ENCODE measurements at places on chromosomes 11 and 22.

DNA sequence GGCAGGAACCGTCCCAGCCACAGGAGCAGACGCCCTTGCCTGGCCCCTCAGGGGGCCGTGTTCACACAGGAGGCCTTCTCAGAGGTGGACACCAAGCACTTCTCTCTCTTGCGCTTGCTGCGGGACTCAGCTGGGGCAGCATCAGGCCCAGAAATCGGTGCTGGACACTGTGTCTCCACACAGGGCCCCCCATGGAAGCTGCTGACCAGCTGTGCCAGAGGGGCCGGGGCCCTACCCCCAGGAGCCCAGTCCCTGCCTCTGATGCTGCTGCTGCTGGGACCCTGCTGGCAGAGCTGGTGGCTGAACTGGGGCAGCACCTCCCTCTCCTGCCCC lies 4.0 kb downstream of the PLXNB2 start:
- DNase-seq, result no peak

DNA sequence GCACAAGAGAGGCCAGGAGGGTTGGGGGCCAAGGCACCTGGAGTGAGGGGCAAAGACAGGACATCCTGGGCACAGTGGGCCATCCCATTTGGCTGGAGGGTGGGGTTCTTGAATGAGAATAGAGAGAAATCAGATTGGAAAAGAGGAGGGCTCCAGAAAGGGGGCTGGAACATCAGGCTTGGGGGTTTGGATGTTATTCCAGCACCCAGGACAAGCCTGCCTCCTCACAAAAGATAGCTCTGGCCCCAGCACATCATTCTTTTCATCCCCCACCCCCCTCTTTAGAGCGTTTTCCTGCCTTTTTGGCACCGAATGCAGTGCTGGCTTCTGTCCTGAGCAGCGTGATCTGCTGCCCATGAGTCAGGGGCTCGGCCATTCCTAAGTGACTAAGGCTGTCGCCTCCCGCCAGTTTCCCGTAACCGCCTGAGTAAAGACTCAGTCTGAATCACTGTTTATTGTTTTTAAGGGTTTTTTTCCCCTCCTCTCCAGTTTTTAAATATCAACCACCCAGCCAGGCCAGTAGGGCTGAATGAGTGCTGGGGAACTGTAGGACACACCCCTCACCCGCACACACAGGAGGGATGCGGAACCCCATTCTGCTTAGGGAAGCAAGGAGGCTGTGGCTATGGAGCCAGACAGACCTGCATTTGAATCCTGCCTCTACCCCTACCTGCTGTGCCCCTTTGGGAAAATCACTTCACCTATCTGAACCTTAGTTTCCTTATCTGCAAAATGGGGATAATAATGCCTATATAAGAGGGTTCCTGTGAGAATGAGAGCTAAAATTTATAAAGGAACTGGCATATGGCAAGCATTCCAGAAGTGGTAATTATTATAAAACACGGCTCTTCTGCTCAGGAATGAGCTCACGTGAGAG lies 32.4 kb upstream of the NAV2 start:
- DNase-seq, result no peak

DNA sequence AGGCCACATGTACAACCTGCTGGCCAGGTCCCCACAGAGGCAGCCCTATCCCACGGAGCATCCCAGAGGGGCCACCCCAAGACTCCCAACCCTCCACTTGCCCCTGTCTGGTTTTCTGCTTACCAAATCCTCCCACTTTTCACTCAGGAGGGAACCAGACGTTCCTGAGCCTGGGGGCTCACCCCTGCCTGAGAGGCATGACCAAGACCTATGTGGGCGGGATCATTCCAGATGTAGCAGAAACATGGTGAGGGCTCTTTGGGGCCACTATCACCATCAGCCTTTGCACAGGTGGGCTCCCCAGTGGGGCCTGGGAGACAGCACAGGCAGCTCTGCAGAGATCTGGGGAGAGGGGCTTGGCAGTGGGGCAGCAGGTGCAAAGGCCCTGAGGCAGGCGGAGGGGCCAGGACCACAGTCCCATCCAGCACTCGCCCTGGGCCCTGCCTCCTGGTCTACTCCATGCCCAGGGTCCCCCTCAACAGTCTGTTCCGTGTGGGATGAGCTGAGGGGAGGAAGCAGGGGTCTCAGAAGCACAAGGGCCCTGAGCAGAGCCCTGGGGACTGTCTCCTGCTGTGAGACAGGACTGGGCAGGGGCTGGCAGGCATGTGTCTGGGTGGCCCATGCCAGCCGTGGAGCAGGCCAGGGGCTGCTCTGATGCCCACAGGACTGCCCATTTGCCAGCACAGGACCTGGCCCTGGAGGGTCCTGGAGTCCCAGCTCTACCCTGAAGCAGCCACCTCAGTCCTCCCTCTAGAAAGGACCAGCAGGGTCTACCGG lies 9.4 kb downstream of the PIM3 start:
- DNase-seq, result no peak

DNA sequence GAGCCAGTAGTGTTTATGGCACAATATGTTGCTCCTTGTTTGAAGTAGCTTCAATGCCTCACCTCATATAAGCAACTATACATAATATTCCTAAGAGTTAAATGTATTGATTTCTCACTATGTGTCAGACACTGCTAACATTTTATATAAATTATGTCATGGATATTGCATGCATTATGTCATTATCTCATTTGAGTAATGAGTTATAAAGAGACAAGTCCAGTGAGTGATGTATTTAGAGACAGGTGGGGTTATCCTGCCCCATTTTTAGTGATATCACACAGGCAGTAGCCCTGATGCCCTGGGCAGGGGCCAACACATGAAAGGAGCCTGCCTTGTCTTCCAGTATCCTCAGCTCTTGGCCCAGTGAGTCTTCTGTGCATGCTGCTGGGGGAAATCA lies 247.0 kb upstream of the SESN3 start:
- DNase-seq, result no peak

DNA sequence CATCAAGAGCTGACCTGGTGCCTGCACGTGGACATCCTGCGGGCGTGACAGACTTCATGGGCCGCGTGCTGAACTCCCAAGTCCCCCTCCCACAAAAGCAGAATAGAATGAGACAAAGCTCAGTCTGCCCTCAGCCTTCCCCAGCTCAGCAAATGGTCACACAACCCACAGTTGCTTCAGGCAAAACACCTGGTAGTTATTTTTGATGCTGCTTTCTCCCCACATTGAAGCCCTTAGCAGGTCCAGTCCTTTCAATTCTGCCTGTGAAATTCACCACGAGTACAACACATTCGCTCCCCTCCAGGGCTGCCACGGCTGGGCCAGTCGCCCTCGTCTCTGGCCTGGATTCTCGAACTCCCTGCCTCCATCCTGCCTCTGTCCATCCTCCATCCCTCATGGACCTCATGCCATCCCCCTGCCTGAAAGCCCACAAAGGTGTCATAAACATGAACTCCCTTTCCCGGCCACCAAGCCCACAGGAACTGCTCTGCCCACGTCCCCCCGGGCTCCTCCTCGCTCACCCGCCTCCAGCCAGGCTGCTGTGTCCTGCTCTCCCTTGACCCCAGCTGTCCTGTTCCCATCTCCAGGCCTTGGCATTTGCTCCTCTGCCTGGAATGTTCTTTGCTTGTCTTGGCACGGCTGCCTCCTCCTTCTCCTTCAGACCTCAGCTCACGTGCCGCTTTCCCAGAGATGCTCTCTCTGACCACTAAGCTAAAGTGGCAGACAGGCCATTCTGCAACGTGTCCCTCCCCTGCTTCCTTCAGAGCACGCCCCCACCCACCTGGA lies 42.1 kb downstream of the SCUBE1 start:
- no peak for DNase-seq

- DNase-seq, result no peak
These were observed 62.7 kb upstream of the FIBIN start for GRCh38 chr11:26931248-26931631.

- DNase-seq, result no peak
These were observed 923.3 kb downstream of the KCNA4 start for GRCh38 chr11:29093416-29094120.

DNA sequence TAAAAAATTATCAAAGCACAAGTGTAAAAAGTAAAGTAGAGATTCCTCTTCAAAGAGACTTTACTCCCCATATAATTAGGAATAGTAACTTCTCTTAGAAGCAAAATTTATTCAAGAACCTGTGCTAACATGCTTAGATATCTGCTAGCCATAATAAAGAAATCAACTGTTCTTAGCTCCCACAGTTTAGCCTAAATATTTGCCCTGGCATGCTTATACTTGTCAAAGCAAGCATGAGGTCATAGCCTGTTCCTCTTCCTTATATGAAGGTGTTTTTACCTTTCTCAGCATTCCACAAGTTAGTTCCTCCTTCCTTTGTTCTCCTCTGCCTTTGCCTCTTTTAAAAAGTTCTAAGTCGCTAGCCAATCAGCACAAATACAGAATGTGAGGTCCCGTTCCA lies 30.3 kb downstream of the RIC3 start:
- no peak for DNase-seq

DNA sequence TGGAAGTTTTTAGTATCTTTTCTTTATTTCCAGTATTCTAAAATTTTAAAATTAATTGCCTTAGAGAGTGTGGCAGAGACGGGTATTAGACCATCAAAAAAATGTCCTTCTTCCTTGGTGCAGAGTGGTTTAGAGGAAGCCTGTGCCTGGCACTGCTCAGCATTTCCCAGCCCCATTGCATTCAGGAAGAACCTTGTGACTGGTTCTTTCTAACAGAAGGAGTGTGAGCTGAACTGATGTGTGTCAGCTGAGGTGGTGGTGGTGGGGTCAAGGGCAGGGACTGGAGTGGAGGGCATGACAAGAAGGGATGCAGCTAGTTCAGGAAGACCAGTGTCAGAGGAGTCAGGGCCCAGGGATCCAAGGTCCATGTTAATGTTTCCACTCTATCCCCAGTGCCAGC lies 58.7 kb upstream of the FDX1 start:
- no peak for DNase-seq

GRCh38 chr11:96319898-96320656 lies 22.9 kb downstream of the MAML2 start:
- no peak for DNase-seq

- DNase-seq, result no peak
These were observed 24.7 kb downstream of the HIRA start for GRCh38 chr22:19406846-19407245.

- no peak for DNase-seq
These were observed 103.1 kb downstream of the SNX19 start for GRCh38 chr11:130813196-130813595.

- no peak for DNase-seq
These were observed 508.2 kb downstream of the METTL15 start for GRCh38 chr11:28616160-28616965.

GRCh38 chr22:45934659-45935341 lies 42.2 kb downstream of the WNT7B start:
- no peak for DNase-seq

DNA sequence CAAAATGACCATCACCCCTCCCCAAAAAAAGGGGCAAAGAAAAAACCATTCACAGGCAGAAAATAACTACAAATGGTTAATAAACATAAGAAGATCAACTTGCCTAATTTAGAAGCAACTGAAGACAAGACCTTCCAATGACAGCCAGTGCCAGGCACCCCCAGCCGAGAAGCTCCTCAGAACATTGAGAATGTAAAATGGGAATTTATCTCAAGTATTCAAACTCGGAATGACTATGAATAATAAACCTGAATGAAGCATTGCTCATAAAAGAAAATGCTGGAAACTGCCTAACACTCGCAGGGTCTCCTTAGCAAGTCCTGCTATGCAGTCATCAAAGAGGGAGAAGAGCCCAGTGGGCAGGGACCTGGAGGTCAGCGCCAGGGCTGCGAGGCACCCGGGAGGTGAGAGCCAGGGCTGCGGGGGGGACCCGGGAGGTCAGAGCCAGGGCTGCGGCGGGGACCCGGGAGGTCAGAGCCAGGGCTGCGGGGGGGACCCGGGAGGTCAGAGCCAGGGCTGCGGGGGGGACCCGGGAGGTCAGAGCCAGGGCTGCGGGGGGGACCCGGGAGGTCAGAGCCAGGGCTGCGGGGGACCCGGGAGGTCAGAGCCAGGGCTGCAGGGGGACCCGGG lies 23.2 kb upstream of the MOB2 start:
- DNase-seq, result no peak

GRCh38 chr11:125057693-125058016 lies 5.5 kb upstream of the SLC37A2 start:
- DNase-seq, result no peak

DNA sequence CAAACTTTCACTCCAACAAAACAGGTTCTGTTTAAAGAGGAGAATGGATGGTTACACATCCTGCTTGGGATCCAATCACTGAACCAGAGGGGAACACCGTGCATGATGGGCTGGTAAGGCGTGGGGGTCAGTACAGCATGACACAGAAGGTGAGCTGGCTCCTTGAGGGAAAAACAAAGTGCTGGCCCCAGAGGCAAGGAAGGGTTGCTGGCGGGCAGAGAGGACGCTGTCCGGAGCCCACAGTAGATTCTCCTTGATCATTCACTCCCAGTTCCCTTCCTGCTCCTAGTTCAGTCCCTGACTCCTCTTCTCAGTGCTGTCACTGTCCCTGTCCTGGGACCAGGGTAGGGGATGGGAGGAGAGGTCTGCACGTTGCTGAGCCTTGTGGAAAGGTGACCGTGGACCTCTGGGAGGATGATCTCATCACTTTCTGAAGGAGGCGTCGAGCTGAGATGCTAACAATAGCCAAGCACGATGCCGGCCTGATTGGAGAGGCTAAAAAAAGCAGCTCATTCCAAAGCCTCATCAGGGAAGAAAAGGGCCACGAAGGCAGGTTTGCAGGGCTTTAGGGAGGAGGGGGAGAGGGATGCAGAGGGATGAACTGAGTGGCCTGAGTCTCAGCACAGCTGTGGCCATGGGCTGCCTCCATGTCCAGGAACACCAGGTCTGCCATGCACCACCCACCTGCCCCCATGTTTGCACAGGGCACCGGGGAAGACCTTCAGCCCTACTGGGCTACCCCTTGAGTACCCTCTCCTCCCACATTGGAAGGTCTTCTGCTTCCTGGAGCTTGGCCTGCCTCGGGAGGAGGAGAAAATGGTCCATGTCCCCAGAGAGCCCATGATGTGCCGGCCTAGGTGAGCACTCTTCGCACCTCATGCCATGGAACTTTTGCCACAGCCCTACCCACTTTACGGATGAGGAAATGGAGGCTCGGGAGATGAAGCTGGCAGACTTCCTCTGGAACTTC lies 72.7 kb upstream of the RTL6 start:
- DNase-seq, result no peak

DNA sequence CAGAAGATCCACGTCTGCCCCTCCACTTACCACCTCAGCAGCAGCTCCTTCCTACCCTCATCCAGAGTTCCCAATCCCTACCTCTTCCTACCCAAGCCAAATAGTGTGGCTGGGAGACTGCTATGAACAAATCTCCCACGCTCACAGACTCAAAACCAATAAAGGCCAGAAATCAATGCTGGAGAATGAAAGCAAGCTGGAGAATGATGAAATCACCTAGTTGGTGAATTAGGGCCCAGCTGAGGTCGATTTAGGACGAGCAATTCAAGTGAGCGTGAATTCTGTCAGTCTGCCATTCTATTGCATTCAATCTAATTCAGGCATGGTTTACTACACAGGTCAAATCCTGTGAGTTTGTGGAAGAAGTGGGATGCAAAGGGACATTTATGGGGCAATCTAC lies 22.5 kb downstream of the COMMD9 start:
- no peak for DNase-seq

Measured in NCI-H2107 (cell line).